ENCODE measurements at places on chromosomes 12 and 14. TPM values are rescaled to one million over a fixed set of nuclear protein-coding genes. Genes with fewer than 3 reads are reported as not detected.

DNA sequence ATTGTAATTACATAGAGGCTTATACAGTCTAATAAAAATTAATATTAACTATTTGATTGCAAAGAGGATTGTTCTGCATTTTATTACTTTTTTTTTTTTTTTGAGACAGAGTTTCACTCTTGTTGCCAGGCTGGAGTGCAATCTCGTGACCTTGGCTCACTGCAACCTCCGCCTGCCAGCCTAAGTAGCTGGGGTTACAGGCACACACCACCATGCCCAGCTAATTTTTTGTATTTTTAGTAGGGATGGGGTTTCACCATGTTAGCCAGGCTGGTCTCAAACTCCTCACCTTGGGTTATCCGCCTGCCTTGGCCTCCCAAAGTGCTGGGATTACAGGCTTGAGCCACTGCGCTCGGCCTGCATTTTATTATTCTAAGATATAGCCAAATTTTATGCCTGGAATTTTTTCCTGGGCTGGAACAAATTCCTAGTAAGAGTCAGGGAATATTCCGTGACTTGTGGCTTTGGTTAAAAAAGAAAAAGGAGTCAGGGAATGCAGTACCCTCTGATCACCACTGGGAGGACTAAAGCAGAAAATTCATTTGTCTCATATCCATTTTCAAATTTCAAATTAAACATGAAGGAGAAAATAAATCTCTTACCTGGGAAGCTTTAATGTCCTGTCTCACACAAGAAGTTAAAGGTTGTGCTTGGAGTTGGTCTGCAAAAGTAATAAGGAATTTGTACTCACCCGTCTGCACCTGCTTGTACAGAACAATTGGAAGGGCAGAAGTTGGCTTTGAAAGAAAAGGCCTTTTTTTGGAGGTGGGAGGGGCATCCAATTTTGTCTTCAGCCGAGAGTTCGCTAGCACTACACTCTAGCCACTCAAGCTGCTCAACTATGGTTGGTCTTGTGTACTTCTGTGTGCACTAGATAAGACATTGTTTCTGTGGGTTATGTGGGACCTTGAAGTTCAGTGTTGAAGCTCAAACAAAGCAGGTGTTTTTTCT is 8.7 kb downstream of the MARK3 start:
- DNase-seq: peak; percentile 71

DNA sequence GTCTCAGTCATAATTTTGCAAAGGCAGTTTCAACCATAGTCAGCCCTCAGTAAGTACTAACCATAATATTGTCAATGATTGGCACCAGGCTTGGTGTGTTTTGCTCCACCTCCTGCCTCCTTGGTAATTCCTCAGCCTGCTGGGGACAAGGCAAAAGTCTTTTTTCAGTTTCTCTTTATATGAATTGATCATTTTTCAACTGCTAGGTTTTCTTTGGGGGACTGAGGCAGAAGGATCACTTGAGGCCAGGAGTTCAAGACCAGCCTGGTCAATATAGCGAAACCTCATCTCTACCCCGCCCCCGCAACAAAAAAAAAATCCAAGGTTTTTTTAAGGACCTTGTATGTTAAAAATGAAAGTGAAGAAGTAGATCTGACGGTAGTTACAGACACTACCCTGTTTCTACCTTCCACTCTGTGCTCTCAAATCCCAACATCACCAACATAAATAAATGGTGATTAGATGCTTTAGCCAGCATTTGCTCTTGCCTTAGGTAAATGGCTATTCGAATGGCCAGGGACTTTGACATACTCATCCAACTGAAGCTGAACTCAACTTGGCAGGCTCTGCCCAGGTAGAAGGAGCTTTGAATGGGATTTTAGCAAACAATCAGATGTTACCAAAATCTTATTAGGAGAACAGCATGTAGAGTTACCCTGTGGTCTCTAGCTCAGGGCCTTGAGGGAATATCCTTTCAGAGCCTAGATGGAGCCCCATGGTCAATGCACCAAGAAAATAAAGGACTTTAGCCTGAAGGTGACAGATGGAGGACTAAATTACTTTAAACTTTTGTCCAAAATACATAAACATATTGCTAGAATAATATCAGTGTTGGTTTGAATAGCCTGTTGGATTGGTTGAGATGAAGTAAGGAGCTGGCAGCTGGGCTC is 126.9 kb upstream of the AMIGO2 start:
- DNase-seq: no peak

Gene CCDC38
- total RNA-seq: under 0.01 TPM

DNA sequence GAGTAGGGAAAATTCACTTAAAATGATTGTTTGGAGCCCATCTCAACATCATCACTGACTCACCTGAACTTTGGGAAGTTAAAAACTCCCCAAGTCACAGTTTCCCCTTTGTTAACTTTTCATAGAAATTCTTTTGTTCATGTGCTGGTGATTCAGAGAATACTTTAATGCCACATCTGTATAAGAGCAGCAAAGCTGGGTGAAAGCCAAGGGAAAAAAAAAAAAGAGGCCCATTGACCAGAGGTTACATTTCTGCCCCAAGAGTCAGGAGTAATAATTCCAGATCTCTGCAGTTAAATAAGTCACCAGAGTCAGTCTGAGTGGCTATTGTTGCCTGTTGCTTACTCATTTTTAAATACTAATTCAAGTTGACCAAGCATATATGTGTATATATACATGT is 136.4 kb upstream of the LGR5 start:
- DNase-seq: no peak

- peak; percentile 70 for DNase-seq
These were observed 4.5 kb downstream of the OR10AD1 start for GRCh38 chr12:48198672-48198971.

DNA sequence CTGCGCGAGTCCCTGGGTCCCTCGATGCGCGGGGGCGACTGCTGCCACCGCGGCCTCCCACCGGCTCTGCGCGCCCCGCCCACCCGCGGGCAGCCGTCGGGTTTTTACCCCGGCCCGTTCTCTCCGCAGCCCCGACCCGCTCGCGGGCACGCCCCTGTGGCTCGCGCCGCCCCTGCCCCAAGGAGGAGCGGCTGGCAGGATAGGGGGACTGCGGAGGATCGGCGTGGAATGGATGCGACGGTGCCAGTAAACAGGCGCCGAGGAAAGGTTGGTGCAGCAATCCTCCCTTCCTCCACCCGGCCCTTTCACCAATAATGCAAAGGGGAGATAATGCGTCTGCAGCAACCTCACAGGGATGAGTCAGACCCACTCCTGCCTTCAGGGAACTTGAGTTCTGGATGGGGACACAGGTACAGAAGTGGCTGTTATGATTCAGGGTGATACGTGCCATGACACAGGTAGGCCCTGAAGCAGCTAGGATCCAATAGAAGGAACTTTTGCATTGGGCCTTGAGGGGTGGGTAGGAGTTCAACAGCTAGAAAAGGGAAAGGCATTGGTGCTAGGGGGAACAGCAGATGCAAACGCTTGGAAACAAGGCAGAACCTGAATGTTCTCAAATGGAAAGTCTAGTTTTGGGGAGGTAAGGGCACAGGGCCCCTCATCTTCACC is 554 bp upstream of the DEGS2 start:
- no peak for DNase-seq

Gene DPF3
- 7.9 TPM for total RNA-seq

Gene STXBP6
- total RNA-seq: 13.9 TPM

DNA sequence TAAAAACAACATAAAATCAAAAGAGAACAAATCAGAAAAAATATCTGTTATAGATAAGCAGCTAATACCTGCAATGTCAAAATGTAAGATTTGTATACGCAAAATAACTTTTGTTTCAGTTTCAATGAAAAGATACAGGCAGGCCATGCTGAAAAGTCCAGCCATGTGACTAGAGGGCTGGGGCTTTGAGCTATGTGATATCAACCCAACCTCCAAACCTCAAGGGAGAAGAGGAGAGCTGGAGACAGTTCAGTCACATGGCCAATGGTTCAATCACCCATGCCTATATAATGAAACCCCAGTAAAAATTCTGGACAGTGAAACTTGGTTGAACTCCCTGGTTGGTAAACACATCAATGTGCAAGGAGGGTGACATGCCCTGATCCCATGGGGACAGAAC is 5.3 kb downstream of the COX16 start:
- DNase-seq: no peak

GRCh38 chr14:68182492-68182891 is 362.9 kb downstream of the RAD51B start:
- DNase-seq: no peak

Gene TBX3
- total RNA-seq: 25.1 TPM

Gene IQSEC3
- not detected for total RNA-seq
